ENCODE measurements at places on chromosomes 6 and 20.

GRCh38 chr6:125094563-125094962, 59.0 kb upstream of the TPD52L1 start:
- DNase-seq, result no peak

GRCh38 chr6:3664625-3665041, 86.9 kb downstream of the PXDC1 start:
- no peak for DNase-seq

GRCh38 chr6:156720691-156721685, 56.2 kb upstream of the ARID1B start:
- no peak for DNase-seq

DNA sequence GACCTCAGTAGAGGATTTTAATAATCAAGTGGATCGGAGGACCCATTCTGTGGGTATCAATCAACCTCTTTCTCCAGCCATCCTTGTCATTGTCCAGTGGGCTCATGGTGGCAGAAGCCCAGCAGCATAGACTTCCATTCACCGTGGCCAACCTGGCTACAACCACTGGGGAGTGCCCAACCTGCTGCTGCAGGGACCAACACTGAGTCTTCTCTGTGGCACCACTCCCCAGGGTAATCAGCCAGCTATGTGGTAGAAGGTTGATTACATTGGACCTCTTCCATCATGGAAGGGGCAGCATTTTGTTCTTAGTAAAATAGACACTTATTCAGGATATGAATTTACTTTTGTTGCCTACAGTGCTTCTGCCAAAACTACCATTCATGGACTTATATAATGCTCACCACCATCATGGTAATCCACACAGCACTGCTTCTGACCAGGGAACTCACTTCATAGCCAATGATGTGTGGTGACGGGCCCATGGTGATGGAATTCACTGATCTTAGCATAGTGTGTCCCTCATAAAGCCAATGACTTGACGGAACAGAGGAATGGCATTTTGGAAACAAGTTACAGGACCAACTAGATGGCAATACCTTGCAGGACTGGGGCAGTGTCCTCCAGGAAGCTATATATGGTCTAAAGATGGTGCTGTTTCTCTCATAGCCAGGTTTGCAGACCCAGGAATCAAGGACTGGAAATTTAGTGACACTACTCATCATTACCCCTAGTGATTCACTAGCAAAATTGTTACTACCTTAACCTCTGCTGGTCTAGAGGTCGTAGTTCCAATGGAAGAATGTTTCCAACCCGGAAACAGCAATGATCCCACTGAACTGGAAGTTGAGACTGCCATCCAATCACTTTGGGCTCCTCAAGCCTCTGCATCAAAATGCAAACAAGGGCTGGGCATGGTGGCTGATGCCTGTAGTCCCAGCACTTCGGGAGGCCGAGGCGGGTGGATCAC, 7.6 kb downstream of the CD24 start:
- no peak for DNase-seq

DNA sequence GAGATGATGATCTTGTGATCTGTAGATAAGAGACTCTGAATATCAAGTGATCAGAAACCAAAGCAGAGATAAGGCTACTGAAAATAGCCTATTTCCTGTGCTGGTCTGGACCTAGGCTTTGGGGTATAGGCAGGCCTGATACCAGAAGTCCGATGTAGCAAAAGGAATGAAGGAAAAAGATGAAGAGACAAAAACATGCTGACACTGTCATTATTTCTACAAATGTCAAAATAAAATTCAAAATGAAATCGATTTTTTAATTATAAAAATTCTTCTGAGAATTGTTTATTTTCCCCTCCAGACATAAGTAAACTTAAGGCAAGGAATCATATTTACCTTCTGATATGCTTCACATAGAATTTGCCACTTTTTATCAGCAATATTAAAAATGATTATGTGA, 252.8 kb downstream of the PRKN start:
- DNase-seq, result no peak

- no peak for DNase-seq
Observed at GRCh38 chr6:90216072-90216977, 80.3 kb downstream of the BACH2 start.

DNA sequence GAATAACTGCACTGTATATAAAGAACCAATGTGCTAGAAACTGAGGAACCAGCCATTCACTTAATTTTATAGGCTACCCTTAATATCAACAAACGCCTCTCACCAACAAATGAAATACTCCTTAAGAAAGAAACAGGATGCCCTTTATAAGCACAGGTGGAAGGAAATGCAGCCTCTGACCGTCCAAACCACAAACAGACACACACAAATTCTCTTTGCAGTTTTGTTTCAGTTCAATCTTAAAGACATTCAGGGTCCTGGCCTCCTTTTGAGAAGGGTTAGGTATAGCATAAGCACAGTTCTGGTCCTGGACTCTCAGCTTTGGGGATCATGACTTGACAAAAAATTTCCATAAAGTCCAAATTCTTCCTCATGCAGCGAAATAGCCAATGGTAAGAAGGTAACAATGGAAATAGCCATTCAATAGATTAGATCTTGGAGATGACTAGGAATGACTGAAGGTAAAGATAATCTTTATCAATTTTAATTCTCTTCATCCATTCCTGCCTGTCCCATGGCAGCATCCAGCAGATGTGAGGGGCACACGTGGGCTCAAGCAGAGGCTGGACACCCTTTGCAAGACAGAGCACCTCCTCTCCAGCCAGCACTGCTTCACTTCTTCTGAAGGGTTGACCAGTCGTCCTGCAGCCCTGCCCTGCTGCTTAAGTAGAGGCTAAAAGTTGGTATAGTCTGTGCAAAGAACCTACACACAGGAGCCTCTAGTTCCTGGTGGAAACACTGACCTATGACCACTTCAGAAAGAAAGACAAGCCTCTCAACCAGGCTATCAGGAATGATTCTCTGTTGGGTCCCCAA, 123.9 kb downstream of the CD83 start:
- DNase-seq, result no peak

GRCh38 chr6:113651920-113652319, 205.2 kb upstream of the MARCKS start:
- no peak for DNase-seq

DNA sequence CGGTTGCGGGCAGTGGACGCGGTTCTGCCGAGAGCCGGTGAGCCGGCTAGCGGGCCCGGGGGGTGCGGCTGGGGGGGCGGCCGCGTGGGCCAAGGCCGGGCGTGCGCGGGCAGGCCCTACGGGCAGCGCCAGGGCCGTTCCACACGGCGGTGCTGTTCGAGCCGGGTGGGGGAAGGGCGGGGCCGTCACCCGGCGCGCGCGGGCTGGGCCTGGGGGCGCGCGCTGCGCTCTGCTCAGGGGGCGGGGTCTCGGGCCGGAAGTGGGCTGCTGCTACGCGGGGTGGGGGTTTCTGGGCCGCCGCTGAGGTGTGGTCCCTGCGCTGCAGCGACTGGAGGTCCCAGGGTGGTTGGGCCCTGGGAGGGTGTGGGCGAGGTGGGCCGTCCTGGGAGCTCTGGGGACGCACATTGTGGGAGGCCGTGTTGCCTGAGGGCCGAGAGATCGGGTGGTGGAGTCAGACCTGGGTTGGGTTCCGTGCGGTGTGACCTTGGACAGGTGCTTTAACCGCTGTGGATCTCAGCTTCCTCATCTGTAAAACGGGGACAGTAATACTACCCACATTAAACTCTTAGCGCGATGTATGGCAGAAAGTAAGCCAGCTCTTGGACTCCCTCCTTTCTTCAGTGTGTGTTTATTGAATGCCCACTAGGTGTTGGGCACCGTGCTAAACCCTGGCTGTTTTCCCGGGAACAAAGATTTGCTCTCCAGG, 391 bp downstream of the MAPRE1 start:
- peak; percentile 15 for DNase-seq

DNA sequence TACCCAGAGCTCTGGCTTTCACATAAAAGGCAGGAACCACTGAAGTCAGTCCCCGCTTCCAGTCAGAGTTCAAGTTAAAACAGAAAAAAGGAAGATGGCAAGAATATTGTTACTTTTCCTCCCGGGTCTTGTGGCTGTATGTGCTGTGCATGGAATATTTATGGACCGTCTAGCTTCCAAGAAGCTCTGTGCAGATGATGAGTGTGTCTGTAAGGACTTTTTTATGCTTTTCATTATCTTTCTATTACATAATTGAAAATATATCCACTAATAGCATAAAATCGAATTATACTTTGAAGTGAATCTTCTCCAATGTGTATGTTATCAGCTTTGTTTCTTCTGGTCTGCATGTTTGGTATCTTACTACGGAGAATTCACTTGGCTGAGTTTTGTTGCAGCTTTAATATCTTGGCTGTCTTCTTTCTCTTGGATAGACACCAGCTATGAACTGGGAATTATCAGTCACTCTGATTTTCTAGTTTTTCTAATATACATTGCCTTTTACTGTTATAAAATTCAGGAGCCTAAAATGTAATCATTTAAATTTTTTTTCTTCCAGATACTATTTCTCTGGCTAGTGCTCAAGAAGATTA, at the start of gene OTOR:
Gene OTOR (plus strand): TSS at position 51 of the 593 bp plus-strand sequence. CDS start 44 bp downstream, at position 95.
- no peak for DNase-seq

- DNase-seq, result no peak
Observed at GRCh38 chr6:54617730-54618129, 228.8 kb upstream of the FAM83B start.

DNA sequence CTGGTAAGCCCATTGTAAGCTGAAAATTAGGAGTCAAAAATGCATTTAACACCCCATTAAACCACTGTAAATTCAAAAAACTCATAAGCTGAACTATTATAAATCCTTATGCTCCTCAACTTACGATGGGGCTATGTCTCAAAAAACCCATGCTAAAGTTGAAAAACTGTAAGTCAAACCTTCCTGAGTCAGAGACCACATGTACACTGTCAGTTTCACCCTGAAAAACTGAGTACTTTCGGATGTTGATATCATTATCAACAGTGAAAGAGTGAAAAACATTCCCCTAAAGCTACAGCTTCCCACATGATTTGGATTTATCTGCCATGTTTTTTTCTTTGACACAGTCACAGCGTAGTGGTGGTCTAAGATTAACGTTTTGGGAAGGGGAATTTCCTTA, 14.2 kb downstream of the RAB23 start:
- DNase-seq, result no peak

DNA sequence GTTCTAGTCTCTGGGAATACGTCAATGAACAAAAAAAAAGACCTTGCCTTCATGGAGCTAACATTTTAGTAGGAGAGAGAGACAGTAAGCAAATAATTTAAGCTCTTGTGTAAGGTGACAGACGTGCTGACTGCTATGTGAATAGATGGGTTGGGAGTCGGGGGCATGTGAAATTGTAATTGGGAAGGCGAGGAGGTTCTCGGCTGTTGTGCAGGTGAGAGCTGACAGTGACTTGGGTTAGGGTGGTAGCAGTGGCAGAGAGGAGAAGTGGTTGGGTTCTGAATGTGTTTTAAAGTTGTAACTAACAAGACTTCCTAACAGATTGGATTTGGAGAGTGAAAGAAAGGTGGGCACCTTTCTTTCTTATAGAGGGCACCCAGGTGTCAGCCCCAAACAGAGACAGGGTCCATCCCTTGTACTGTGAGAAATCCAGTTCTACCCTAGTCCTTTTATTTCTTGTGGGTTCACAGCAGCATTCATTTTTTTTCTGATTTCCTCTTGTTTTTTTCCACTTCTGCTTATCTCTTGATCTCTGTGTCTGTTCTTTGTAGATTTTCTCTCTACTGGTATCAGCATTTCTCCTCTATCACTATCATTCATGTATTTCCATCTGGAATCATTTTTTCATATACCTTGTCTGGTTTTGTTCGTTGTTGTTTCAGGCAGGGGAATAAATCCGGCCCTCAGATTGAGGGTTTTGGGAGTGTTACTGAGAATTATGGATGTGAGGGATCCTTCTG, 15.4 kb upstream of the MYLK2 start:
- DNase-seq, result no peak

DNA sequence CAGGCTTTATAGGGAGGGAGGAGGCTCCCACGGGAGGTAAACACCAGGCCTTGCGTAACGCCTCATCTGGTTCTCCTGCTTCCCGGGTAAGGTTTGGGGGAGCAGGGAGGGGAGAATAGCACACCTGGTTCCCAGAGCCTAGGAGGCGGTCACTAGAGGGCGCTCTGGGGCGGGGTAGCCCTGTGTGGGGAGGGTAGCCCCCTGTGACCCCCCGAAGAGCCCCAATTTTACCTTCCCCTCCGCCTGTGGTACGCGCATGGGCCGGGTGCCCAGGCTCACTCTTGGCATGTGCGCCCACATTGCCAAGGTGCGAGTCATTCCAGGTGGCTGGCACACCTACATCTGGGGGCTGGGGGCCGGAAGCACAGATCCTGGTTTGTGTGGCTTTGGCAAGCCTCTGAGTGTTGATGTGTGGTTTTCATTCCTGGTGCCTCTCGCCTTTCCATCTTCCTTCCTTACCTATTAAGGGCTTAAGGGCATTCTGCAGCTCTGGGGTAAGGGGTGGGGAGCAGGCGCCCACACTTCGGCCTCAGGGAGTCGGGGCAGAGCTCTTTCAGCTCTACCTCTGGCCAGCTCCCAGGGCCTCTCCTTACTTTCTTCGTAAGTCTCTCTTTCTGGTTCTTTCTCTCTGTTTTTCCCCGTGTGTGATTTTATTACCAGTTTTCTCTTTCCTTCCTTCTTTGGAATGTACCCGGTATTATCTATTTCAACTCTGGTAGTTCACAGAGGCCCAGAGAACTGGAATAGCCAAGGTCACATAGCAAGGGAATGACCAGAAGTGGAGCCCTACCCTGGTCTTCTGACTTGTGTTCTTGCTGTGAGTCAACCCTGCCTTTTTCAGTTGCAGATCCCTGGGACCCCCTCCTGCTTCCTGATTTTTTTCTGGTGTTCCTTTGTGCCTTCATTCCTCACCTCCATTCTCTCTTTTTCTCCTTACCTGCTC, 492 bp upstream of the RNF39 start:
- no peak for DNase-seq

GRCh38 chr6:79841577-79842375, 105.6 kb downstream of the ELOVL4 start:
- no peak for DNase-seq

GRCh38 chr6:166307082-166308032, 835 bp downstream of the PRR18 start:
- no peak for DNase-seq

DNA sequence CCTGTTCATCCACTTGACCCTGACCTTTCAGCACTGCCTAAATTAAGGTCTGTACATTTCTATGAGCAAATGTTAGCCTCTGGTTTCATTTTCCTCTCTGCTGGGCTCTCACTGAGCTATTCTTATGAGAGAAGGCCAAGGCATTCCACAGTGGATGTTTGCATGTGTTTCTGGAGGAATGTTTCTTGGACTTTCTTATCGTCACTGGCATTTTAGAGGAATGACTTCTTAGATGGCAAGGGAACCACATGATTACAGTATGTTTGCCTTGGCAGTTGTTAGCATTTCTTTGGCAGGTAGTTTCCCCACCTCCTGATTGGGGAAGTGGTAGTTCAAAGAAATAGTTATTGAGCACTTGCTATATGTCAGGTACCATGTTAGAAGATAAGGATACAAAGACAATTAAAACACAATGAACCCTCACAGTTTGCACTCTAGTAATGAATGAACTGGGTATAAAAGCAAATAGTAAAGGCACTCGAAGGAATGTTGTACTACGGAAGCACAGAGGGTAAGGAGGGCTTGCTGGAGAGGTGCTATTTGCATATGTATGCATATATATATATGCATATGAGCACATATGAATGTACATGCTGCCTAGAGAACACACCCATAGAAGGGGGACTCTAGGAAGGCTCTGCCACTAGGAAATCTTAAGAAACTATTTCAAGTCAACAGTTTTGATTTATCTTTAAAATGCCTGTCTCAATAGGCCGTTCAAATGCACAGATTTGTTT, 307.4 kb downstream of the EYA4 start:
- no peak for DNase-seq
